ENCODE measurements at places on chromosomes 6 and 20.

DNA sequence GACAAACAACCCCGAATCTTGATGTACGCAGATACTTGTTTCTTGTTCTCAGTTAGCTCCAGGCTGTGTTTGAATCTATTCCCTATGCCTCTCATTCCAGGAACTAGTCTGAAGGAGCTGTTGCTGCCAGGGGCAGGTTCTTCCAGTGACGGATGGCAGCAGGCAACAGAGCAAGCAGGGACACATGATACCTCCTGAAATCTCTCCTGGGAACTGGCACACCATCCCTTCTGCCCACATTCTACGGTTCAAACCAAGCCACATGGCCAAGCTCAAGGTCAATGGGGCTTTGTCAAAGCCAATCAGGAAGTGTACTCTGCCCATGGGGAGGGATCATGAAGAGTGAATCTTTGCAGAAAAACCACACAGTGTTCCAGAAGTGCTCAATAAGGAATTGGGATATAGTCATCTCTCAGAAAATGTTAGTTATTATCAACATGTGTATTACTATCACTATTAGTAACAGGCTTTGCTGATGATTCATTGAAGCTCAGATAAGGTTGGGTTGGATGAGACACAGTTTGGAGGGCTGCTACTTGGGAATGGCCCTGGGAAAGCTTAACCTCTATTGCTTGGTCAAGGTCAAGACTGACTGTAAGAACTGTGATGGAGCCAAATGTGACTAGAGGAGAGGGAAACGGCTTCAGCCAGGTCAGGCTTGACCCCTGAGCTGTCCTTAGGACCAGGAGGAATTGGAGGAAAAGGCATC is 454.9 kb downstream of the PTPRT start:
- DNase-seq, result peak; percentile 16

GRCh38 chr6:52718550-52718949 is 44.7 kb downstream of the GSTA2 start:
- no peak for DNase-seq

GRCh38 chr6:170506446-170506845 is 46.7 kb downstream of the PSMB1 start:
- DNase-seq, result no peak

GRCh38 chr20:55031971-55032370 is 556.6 kb downstream of the DOK5 start:
- DNase-seq, result no peak

DNA sequence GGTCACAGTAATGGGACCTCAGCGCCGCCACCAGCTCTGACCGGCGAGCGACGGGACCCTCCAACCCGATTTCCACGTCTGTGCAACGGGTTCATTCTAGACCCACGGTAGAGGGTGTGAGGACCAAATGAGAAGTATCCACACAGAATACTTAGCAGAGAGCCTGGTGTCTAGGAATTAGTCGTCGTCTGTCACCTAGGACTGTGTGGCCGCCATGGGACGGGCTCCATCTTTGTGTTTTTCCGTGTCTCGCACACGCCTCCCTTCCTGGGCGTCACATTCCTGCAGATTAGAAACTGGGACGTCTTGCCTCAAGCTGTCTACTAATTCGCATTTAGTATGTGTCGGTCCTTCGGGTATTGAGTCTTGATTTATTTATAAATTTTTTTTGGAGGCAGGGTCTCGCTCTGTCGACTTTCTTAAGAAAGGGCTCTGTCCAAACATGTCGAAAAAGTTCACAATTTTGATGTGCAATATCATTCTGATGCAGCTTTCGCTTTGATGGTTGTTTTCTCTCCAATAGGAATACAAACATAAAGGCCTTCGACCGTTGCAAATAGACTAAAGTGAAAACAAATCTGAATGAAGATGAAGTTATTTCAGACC is 563 bp downstream of the MGME1 start:
- DNase-seq, result peak; percentile 69

DNA sequence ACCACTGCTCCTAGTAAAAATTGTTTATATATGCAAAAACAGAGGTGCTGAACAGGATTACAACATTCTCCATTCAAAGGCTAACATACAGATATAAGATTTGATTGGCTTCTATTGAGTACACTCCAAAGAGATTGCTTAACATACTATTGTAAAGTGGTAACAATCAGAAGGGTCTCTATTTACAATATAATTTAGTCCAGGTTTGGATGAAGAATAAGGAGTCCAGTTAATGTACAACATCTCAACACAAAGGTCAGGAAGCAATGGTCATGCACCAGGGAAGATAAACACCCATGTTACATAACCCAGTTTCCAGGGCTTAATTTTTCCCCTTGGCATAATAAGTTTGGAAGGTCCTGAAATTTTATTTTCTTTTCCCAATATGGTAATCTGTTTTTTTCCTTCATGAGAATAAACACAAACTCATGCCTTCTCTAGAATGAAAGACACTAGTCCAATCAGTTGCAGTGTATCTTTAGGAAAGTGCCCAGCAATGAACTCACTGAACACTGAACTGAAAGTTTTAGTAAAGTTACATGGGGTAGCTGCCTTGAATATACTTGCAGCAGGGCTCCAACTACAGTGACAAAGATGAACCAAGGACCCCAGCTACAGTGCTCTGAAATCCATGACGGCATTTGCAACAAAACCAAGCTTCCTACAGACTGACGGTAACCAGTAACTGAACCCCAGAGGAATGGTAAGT is 255.3 kb upstream of the GJE1 start:
- DNase-seq, result no peak

DNA sequence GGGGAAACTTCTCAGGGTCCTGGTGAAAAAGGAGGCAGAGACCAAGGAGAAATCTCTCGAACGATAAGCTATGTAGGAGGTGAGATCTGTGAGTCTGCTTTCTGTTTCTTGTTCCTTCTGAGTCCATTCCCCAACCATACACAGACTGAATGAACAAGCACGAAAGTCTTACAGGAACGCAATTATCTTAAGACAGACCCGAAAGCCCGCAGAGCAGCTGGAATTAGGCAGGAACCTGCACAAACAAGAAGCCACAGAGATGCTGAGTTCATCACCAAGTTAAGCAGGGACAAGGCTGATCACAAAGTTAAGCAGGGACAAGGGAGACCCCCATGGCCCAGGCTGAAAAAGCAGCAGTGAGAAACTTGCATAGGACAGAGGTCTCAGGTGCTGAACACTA is 21.4 kb upstream of the NELFCD start:
- no peak for DNase-seq

DNA sequence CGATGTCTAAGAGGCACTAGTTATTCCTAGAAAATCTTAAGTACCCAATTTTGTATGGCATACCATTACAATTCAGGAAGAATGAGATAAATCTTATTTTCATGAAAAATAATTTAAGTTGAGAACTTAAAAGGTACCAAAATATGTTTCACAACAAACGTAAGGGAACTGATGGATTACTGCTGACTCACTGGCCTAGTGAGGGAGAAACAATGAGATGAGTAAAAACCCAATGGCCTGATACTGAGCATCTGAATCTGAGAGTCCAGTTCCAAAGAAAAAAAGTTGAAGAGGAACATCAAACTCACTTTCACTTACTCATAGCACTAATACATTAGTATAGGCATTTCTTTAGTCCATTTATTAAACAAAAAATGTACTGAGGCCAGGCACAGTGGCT is 56.0 kb downstream of the MDN1 start:
- DNase-seq, result no peak

DNA sequence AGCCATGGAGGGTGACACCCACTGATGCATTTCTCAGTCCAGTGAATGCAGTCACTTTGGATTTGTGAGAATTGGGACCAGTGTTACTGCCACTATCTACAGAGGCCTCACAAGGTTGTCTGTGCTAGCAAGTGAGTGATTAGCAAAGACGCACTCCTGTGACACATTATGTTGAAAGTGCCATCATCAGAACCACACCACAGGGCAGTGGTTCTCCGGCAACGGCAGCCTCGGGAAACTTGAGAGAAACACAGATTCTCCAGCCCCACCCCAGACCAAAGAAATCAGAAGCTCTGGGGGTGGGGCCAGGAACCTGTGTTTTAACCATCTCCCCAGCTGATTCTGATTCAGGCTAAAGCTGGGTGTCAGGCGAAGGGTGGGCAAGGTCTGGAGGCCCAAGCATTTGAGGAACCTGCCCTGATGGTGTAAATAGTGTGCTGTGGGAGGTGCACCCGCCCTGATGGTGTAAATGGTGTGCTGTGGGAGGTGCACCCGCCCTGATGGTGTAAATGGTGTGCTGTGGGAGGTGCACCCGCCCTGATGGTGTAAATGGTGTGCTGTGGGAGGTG is 39.9 kb downstream of the TMEM242 start:
- no peak for DNase-seq

GRCh38 chr20:13105864-13106457 is 97.2 kb downstream of the SPTLC3 start:
- DNase-seq, result peak; percentile 55

- peak; percentile 25 for DNase-seq
These were observed 464.9 kb downstream of the TBC1D32 start for GRCh38 chr6:120869397-120869796.

DNA sequence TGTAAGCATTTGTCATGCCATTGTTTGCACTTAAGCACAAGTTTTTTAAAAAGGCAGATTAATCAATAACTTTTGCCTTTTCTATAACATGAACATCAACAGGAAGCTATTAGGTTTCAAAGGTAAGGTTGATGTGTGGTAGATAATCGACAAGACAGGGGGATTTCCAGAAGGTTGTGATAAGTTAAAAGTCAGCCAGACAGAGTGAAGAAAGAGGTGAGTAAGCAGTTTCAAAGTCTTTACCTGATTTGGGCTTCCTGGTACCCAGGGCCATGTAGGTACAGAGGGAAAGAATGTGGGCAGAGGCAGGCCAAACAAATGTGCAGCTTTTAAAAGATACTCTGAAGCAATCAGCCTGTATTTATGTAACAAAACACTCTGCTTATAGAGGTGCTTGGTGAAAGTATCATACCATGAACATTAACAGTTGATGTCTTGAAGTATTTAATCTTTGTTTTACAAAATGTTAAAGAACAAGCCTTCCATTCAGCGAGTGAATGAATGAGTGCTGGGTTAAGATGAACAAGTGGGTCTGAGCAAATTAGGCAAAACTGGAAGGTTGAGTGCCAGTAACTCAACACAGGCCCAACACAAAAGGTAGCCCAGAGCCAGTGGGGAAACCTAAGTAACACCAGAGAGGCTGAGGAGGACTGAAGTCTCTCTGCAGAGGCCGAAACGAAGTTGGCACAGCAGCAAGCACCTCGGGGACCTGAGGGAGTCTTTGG is 60.2 kb downstream of the LRRC1 start:
- no peak for DNase-seq

DNA sequence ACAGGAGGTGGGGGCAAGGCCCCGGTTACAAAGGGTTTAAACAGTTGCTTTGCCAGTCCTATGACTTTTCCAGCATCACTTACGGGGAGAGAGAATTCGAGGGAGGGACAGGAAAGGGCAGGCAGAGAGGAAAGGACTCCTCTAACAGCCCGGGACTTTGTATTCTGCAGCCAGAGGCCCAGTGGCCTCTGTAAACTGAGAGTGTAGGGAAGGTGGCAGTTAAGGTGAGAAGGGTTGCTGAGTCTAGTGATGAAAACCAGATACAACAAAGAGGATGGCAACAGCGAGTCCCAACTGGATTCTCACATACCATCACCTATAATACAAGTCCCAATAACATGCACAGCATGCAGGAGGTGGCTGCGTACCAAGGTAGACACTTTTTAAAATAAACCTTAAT is 13.5 kb downstream of the PLAGL2 start:
- no peak for DNase-seq

GRCh38 chr6:121608270-121608669 is 172.8 kb downstream of the GJA1 start:
- DNase-seq, result no peak

DNA sequence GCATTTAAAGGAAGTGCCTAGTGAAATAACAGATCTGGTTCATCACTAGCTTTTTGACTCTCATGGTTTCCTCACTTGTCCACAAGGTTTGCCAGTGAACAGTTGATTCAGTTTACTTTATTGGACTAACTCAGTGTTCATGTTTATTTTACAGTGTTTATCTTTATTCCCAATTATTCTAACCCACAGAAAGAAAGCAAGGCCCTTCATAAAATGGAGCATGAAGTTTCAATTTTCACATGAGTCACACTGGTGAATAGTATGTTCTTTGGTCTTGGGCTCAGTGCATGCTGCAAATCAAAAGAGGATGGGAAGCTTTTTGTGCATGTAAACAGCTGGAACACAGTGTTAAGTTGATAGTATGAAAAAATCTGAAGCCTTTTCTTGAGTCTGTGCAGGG is 217.6 kb upstream of the HDDC2 start:
- DNase-seq, result no peak

DNA sequence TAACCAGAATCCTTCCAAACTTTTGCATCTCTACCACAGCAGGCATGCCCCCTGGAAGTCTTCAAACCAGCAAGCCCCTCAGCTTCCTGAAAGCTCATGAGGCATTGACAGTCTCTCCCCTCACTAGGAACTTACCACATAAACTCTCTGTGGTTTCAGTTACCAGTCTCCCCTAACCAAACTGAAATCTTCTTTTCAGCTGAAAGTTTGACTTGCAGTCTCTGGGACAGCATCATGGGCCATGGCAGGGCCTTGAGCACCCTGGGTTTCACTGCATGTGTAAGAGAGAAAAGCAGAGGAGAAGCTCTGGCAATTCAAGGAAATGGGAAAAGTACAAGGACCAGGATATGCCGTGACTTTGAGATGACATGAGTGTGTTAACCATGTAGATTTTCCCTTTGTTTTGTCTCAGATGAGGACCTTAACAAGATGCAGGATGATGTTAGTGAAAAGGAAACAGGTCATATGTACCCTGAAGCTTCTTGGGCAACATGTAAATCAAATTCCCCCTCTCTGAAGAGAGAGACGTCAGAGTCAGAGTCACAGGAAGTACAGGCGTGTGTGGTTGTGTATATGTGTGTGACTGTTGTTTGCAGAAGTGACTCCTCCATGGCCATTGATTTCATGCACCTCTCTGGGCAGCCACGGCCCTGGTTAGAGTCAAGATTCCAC is 106.3 kb downstream of the TNFRSF21 start:
- no peak for DNase-seq

DNA sequence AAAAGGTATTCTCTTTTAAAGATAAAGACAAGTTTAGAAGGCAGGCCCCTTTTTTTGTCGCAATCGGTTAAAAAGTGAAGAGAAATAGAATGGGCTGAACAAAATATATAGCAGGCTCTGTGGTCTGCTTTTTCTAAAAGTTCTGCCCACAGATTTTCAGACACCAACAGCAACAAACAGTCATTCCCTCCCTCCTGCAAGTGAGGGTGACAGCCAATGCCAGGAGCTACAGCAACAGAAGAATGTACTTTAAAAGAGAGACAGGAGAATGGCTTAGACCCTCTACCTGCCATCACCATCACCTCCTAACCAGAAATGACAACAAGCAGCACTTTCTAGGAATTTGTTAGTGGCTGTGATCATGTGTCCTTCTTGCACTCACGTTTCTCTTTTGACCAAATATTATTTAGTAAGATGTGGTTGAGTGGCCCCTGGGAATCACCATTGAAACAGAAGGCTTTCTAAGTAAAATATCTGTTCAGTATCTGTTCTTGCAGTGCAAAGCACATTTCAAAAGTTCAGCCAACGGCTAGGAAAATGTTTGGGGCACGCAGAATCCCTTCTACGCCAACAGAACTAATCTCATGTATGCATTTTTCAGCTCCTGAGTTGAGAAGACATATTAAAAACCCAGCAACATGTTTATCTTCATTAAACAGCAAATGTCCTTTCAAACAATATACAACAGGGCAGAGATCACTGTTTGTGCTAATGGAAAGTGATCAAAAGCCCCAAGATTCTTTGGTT is 248.5 kb downstream of the ATXN1 start:
- DNase-seq, result peak; percentile 73

GRCh38 chr6:63565058-63565726 is 7.1 kb upstream of the LOC128125822 start:
- no peak for DNase-seq

GRCh38 chr20:54019127-54019526 is 51.3 kb downstream of the BCAS1 start:
- DNase-seq, result no peak

GRCh38 chr20:63972312-63973159 is 2.8 kb upstream of the ZNF512B start:
- DNase-seq, result peak; percentile 28
